ENCODE measurements at places on chromosomes 11 and 22. TPM values are rescaled to one million over a fixed set of nuclear protein-coding genes. Genes with fewer than 3 reads are reported as not detected.

DNA sequence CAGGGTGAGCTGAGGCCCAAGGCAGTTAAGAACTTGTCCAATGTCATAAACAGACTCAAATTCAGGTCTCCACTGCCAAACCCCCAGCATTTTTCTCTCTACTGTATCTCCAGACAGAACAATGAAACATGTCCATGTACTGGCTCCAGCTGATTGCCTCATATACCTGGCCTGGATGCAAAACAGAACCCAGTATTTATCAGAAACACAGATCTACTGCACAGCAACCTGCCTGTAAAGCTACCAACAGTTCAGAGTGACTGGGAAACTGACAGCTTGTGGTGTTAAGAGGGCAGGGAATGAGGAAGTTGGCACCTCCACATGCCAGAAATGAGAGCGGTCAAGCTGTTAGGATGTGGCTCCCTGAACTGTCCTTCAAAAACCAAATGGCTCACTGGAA is 41.6 kb downstream of the C11orf71 start:
- H3K36me3 ChIP-seq: no peaks in the 10 kb centered on the region
- no peak for DNase-seq
- H3K4me1 ChIP-seq: no peaks in the 10 kb centered on the region
- no peak overlapping the region for H3K4me3 ChIP-seq
- peaks cover 2% of the 10 kb centered on the region for H3K27me3 ChIP-seq

RAPSN gene
- total RNA-seq: 0.22 TPM

GRCh38 chr11:83521647-83522596 is 235.8 kb upstream of the CCDC90B start:
- H3K27ac ChIP-seq: no peak overlapping the region
- no peaks in the 10 kb centered on the region for H3K4me1 ChIP-seq
- H3K36me3 ChIP-seq: no peaks in the 10 kb centered on the region
- no peaks in the 10 kb centered on the region for H3K27me3 ChIP-seq
- H3K4me3 ChIP-seq: no peak overlapping the region

GRCh38 chr11:116691771-116692177 is 81.0 kb downstream of the BUD13 start:
- H3K4me3 ChIP-seq: no peak overlapping the region
- H3K27ac ChIP-seq: no peak overlapping the region
- no peaks in the 10 kb centered on the region for H3K36me3 ChIP-seq
- peak; percentile 71 for DNase-seq

MS4A7 gene
- total RNA-seq: not detected

- H3K27me3 ChIP-seq: peaks cover 14% of the 10 kb centered on the region
- H3K4me3 ChIP-seq: no peak overlapping the region
- DNase-seq: no peak
- H3K36me3 ChIP-seq: no peaks in the 10 kb centered on the region
- H3K4me1 ChIP-seq: no peaks in the 10 kb centered on the region
Measured at GRCh38 chr11:116231543-116231942, 541.2 kb downstream of the BUD13 start.

DNA sequence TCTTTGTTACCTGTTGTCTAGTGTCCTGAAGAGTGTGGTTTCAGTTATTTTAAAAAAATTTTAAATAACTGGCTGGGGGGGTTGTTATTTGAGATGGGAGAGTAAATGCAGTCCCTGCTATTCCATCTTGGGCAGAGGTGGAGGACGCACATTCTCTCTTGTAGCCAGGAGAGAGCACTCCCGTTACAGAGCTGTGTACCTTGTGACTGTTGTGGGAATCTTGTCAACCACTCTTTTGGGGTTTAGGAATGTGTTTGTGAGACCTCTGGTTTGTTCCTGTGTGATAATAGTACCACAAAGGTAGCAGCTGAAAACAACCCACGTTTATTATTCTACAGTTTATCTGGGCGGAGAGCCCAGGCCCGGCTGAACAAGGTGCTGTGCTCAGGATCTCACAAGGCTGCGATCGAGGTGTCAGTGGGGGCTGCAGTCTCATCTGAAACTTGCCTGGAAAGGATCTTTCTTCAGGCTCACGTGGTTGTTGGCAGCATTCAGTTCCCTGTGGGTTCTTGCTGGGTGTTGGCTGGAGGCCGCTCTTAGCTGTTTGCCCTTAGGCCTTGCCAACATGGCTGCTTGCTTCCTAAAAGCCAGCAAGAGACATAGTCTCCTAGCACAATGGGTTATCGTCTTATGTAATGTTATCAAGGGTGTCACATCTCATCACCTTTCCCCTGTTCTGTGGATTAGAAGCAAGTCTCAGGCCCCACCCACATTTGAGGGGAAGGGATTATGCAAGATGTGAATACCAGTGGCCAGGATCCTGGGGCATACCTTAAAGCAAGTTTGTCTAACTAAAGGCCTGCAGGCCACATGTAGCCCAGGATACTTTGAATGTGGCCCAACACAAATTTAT is 20.6 kb downstream of the IGHMBP2 start:
- no peaks in the 10 kb centered on the region for H3K4me1 ChIP-seq
- no peak overlapping the region for H3K4me3 ChIP-seq
- peaks cover 69% of the 10 kb centered on the region for H3K36me3 ChIP-seq
- H3K27me3 ChIP-seq: no peaks in the 10 kb centered on the region

- H3K4me3 ChIP-seq: no peak overlapping the region
- no peak overlapping the region for H3K27ac ChIP-seq
- no peaks in the 10 kb centered on the region for H3K27me3 ChIP-seq
- no peak for DNase-seq
- no peaks in the 10 kb centered on the region for H3K4me1 ChIP-seq
- H3K36me3 ChIP-seq: no peaks in the 10 kb centered on the region
Measured at GRCh38 chr22:39589875-39590274, 19.3 kb downstream of the CACNA1I start.

All from activated CD4-positive, alpha-beta memory T cell treated with anti-CD3 and anti-CD28 coated beads for 36 hours (primary cell).